ENCODE measurements at places on chromosomes 13 and 19.

DNA sequence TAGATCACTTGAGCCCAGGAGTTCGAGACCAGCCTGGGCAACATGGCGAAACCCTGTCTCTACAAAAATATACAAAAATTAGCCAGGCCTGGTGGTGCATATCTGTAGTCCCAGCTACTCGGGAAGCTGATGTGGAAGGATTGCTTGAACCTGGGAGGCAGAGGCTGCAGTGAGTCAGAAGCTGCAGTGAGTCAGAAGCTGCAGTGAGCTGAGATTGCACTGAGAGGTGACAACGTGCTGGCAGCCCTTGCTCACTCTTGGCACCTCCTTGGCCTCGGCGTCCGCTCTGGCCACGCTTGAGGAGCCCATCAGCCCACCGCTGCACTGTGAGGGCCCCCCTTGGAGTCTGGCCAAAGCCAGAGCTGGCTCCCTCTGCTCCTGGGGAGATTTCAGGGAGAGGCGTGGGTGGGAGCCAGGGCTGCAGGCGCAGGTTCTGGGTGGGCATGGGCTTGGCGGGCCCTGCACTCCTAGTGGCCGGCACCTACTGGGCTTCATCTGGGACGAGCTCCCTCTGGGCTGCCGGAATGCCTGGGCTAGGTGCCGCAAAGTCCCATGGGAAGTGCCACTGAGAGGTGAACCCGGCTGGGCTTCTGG, 39.5 kb upstream of the RPL21 start:
- DNase-seq, result no peak

DNA sequence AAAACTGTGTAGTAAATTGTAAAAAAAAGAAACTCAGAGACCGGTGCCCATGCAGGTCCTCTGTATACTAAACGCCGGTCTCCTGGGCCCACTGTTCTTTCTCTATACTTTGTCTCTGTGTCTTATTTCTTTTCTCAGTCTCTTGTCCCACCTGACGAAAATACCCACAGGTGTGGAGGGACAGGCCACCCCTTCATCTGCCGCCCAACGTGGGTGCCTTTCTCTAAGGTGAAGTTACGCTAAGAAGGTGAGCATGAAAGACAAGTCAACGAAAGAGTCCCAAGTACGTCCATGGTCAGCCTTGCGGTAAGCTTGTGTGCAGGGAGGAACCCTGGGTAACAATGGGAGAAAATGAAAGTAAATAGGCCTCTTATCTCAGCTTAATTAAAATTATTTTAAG, 48.0 kb upstream of the WASF3 start:
- no peak for DNase-seq

DNA sequence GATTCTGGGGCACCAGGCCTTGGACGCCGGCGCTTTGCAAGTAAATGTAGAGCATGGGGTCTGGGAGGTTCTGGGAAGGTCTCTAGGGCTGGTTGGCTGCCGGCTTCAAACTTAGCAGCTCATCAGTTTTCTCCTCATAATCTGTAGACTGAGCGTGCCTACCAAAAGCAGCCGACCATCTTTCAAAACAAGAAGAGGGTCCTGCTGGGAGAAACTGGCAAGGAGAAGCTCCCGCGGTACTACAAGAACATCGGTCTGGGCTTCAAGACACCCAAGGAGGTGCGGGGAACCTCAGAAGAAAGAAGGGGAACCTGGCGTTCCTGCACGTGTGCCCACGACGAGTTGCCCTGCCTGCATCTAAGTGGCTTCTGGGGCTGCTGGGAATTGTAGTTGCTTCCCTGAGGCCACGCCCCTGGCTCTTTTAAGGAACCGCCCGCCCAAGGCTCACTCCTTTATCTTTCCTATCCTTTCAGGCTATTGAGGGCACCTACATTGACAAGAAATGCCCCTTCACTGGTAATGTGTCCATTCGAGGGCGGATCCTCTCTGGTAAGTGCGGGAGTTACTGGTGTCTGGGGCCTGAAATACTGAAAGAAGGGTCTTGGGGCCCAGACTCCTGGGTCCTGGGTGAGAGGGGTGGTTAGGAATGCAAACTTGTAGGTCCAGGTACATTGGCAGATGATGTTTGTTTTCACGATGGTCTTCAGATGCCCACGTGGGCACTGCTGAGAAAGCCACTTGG, 984 bp downstream of the RPS11 start:
- peak; percentile 52 for DNase-seq

DNA sequence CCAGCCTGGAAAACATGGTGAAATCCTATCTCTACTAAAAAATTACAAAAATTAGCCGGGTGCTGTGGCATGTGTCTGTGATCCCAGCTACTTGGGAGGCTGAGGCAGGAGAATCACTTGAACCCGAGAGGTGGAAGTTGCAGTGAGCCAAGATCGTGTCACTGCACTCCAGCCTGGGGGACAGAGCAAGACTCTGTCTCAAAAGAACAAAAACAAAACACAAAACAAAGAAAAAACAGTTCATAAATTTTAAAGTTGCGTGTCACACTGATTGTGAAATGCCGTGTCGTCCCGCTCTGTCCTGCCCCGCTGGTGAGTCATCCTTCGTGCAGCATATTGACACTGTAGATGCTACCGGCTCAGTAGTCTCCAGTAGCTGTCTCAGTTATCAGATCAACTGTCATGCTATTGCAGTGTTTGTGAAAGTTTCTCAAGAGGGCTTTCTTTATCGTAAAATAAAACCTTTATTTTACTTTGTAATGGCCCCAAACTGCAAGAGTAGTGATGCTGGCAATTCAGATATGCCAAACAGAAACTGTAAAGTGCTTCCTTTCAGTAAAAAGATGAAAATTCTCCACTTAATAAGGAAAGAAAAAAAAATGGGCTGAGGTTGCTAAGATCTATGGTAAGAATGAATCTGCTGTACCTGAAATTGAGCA, 36.4 kb upstream of the IGFL1 start:
- DNase-seq, result no peak

- no peak for DNase-seq
These were observed 935.9 kb downstream of the EFNB2 start for GRCh38 chr13:105599477-105600037.

- DNase-seq, result no peak
These were observed 17.8 kb downstream of the SHISA2 start for GRCh38 chr13:26034018-26034417.

All from WTC11 (cell line).